ENCODE measurements at places on chromosomes 2 and 18.

DNA sequence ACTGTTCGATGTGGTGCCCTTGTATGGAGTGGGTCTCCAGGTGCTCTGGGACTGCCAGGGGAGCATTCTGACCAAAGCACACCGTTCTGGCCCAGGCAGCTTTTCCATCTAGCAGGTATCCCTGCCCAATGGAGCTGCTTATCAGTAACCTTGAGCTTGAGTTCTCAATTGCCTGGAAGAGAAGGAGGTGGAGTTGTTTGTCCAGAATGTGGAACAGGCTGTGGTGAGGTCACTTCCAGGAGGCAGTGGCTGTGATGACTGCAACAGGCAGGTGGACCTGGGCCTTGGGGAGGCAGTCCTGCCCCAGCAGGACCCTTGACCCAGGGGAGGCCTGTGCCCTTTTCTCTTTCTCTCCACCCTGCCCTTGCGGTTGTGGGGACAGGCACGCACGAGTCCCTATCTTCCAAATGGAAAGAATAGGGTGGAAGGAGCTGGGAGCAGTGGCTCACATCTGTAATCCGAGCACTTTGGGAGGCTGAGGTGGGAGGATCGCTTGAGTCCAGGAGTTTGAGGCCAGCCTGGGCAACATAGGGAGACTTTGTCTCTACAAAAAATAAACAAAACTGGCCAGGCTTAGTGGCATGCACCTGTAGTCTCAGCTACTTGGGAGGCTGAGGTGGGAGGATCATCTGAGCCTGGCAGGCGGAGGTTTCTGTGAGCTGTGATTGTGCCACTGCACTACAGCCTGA lies 66.2 kb upstream of the MCFD2 start:
- no peak for DNase-seq

- no peak for DNase-seq
Observed at GRCh38 chr2:53572696-53573095, 194.9 kb upstream of the CHAC2 start.

- DNase-seq: no peak
Observed at GRCh38 chr2:206125901-206126300, 33.3 kb downstream of the NDUFS1 start.

GRCh38 chr2:179302764-179303571 lies 38.3 kb upstream of the SESTD1 start:
- no peak for DNase-seq

- no peak for DNase-seq
Observed at GRCh38 chr2:184041077-184041476, 557.3 kb upstream of the ZNF804A start.

Data from ascending aorta (tissue), 2 donors.